Lung microvascular endothelial cell (primary cell): ENCODE measurements at places on chromosomes 2 and 18. TPM values are rescaled to one million over a fixed set of nuclear protein-coding genes. Genes with fewer than 3 reads are reported as not detected.

PER2 gene
- 1.1 and 1.2 TPM in 2 replicates for total RNA-seq

FRZB gene
- 0.22 and 0.79 TPM in 2 replicates for total RNA-seq

PFN4 gene
- total RNA-seq = under 0.01 and 0.20 TPM in 2 replicates

LYPD6 gene
- 3.7 and 7.5 TPM in 2 replicates for total RNA-seq

ANKRD30B gene
- under 0.01 TPM in 1 of 2 replicates, not detected in the other for total RNA-seq

LYPD1 gene
- 1.1 and 1.2 TPM in 2 replicates for total RNA-seq

SPATS2L gene
- total RNA-seq = 5.4 and 11.8 TPM in 2 replicates

UXS1 gene
- total RNA-seq = 19.2 and 28.0 TPM in 2 replicates

TTR gene
- total RNA-seq = not detected in 2 replicates

TTN gene
- total RNA-seq = 0.60 and 1.3 TPM in 2 replicates

STON1 gene
- total RNA-seq = 1.2 and 2.0 TPM in 2 replicates

CXCR2 gene
- total RNA-seq = not detected in 2 replicates

KLHL41 gene
- under 0.01 and 0.20 TPM in 2 replicates for total RNA-seq

SLC40A1 gene
- total RNA-seq = 100 and 283 TPM in 2 replicates

ECEL1 gene
- under 0.01 TPM in 1 of 2 replicates, not detected in the other for total RNA-seq

GPBAR1 gene
- total RNA-seq = under 0.01 TPM in 1 of 2 replicates, not detected in the other

NPHP1 gene
- total RNA-seq = 0.40 and 1.5 TPM in 2 replicates

GEN1 gene
- 3.0 and 4.4 TPM in 2 replicates for total RNA-seq

RESP18 gene
- not detected in 2 replicates for total RNA-seq

ACADL gene
- total RNA-seq = not detected in 2 replicates

CCDC102B gene
- total RNA-seq = 13.1 and 17.7 TPM in 2 replicates

ZAP70 gene
- under 0.01 TPM in 1 of 2 replicates, not detected in the other for total RNA-seq

SLC19A3 gene
- not detected in 2 replicates for total RNA-seq

PKDCC gene
- 1.5 and 4.2 TPM in 2 replicates for total RNA-seq

ANKRD30BL gene
- total RNA-seq = not detected in 2 replicates

HNMT gene
- total RNA-seq = 1.4 and 5.7 TPM in 2 replicates

MBP gene
- total RNA-seq = 3.5 and 6.9 TPM in 2 replicates

C1GALT1C1L gene
- total RNA-seq = not detected in 2 replicates

CROCC2 gene
- total RNA-seq = not detected in 2 replicates

RBKS gene
- total RNA-seq = 1.1 and 1.4 TPM in 2 replicates

COL6A3 gene
- total RNA-seq = 1.8 and 3.3 TPM in 2 replicates

CPS1 gene
- 0.44 and 0.60 TPM in 2 replicates for total RNA-seq

TDRD15 gene
- total RNA-seq = not detected in 2 replicates

SERPINB4 gene
- total RNA-seq = not detected in 2 replicates

BOLL gene
- total RNA-seq = not detected in 2 replicates

LINC00305 gene
- total RNA-seq = 0.20 and 0.87 TPM in 2 replicates

VSNL1 gene
- total RNA-seq = not detected in 2 replicates

ADD2 gene
- total RNA-seq = 2.0 and 7.2 TPM in 2 replicates

PDE1A gene
- 3.0 and 3.7 TPM in 2 replicates for total RNA-seq

DYNAP gene
- not detected in 2 replicates for total RNA-seq

SPATA3 gene
- total RNA-seq = not detected in 2 replicates

PTPRN gene
- total RNA-seq = not detected in 2 replicates
